ENCODE measurements at places on chromosomes 12 and 14. TPM values are rescaled to one million over a fixed set of nuclear protein-coding genes. Genes with fewer than 3 reads are reported as not detected.

RERGL gene
- polyA plus RNA-seq = not detected

GLI1 gene
- polyA plus RNA-seq = 5.4 TPM

LRP1 gene
- polyA plus RNA-seq = 2.0 TPM

SPIC gene
- polyA plus RNA-seq = not detected

FZD10 gene
- not detected for polyA plus RNA-seq

FAM90A1 gene
- 0.27 TPM for polyA plus RNA-seq

MORN3 gene
- 0.22 TPM for polyA plus RNA-seq

PLEKHG7 gene
- polyA plus RNA-seq = 7.5 TPM

ZC3H10 gene
- 4.7 TPM for polyA plus RNA-seq

GAS2L3 gene
- polyA plus RNA-seq = not detected

PFDN5 gene
- polyA plus RNA-seq = 1,319 TPM

KERA gene
- not detected for polyA plus RNA-seq

TDRD9 gene
- 1.1 TPM for polyA plus RNA-seq

ARHGAP9 gene
- 320 TPM for polyA plus RNA-seq

AICDA gene
- not detected for polyA plus RNA-seq

SYT10 gene
- not detected for polyA plus RNA-seq

TSPAN8 gene
- not detected for polyA plus RNA-seq

SLC8A3 gene
- 0.06 TPM for polyA plus RNA-seq

TAMALIN gene
- polyA plus RNA-seq = 448 TPM

SART3 gene
- polyA plus RNA-seq = 31.9 TPM

ASPG gene
- polyA plus RNA-seq = not detected

AMDHD1 gene
- polyA plus RNA-seq = 2.3 TPM

NELL2 gene
- polyA plus RNA-seq = 0.22 TPM

OSGEP gene
- 156 TPM for polyA plus RNA-seq

TMEM132D gene
- polyA plus RNA-seq = not detected

EFS gene
- polyA plus RNA-seq = not detected

TMEM63C gene
- polyA plus RNA-seq = 0.63 TPM

HELB gene
- polyA plus RNA-seq = 3.7 TPM

DCN gene
- not detected for polyA plus RNA-seq

CACNA2D4 gene
- 6.0 TPM for polyA plus RNA-seq

TMTC1 gene
- not detected for polyA plus RNA-seq

IGF1 gene
- 0.10 TPM for polyA plus RNA-seq

TEP1 gene
- 67.3 TPM for polyA plus RNA-seq

TGFB3 gene
- polyA plus RNA-seq = 9.4 TPM

LRP1-AS gene
- polyA plus RNA-seq = not detected

DCP1B gene
- 12.3 TPM for polyA plus RNA-seq

OASL gene
- polyA plus RNA-seq = 0.72 TPM

CD27 gene
- 102 TPM for polyA plus RNA-seq

PLEK2 gene
- not detected for polyA plus RNA-seq

GALNT8 gene
- 0.63 TPM for polyA plus RNA-seq

PTHLH gene
- polyA plus RNA-seq = not detected

GDF3 gene
- not detected for polyA plus RNA-seq

RXYLT1 gene
- 9.4 TPM for polyA plus RNA-seq

YLPM1 gene
- polyA plus RNA-seq = 22.4 TPM

CCDC177 gene
- not detected for polyA plus RNA-seq

GPR135 gene
- polyA plus RNA-seq = 1.4 TPM

SDR9C7 gene
- not detected for polyA plus RNA-seq

Data from B cell (primary cell).